ENCODE measurements at places on chromosomes 2 and 18. TPM values are rescaled to one million over a fixed set of nuclear protein-coding genes. Genes with fewer than 3 reads are reported as not detected.

GRCh38 chr2:159557437-159558034 is 58.8 kb downstream of the BAZ2B start:
- DNase-seq = no peak

GRCh38 chr2:102436323-102436722 is 13.4 kb downstream of the IL18RAP start:
- no peak for DNase-seq

The TFCP2L1 gene
- total RNA-seq = 0.30 TPM

GRCh38 chr2:84173041-84173440 is 286.0 kb downstream of the SUCLG1 start:
- no peak for DNase-seq

DNA sequence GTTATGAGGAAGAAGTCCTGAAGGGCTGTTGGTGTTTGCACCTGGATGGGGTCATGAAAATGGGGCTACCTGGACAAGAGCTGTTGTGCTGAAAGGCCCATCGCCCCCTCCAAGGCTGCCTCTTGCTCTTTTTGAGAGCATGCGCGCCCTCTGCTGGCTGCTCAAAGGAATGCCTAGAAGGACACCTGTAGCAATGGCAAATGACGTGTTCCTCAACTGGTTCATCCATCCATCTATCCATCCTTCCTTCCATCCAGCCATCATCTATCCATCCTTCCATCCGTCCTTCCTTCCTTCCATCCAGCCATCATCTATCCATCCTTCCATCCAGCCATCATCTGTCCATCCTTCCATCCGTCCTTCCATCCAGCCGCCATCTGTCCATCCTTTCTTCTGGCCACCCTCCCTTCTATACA is 17.2 kb upstream of the RPL31 start:
- peak; percentile 62 for DNase-seq

Data from spinal cord (tissue), 10 donors.